Testis (tissue), 5 donors: ENCODE measurements at places on chromosomes 6 and 20.

DNA sequence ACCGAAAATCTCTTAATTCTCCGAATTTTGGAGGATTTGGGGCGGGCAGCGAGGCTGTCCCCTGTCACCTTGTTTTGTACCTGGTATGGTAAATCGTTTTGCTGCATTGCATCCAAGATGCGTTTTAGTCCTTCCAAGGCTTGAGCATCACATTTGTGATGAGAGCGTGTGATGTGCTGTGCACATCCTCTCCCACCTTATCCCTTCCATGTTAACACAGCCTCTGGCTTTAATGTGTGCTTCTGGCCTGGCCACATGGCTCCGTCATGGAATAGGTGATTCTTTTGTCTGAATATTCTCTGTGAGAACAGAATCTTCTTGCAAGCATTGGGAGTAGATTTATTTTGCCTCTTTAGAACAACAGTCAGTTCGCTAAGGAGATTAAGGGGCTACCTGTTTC, 763 bp downstream of the TMEM14A start:
- no peak for DNase-seq

GRCh38 chr6:40806256-40806864, 219.2 kb upstream of the LRFN2 start:
- DNase-seq: no peak

GRCh38 chr6:4848382-4849068, 72.3 kb downstream of the CDYL start:
- no peak for DNase-seq

GRCh38 chr6:112557435-112557834, 210.3 kb downstream of the RFPL4B start:
- DNase-seq: no peak

DNA sequence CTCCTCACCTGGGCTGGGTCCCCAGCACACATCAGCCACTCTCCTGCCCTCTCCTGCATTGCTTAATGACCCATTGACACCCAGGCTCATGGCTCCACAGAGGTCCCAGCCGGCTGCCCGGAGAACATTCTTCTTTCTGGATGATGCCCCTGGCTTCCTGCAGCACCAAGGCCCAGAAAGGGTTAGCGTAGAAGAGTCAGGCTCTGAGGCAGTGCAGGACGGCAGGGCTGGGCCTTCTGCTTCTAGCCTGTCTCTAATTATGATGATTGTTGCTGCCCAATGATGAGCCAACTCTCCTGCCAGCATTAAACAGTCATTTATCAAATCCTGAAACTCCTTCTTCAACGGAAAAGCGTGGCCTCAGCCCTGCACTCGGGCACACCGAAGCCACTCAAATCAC, 66.4 kb downstream of the ZNF217 start:
- DNase-seq: no peak

DNA sequence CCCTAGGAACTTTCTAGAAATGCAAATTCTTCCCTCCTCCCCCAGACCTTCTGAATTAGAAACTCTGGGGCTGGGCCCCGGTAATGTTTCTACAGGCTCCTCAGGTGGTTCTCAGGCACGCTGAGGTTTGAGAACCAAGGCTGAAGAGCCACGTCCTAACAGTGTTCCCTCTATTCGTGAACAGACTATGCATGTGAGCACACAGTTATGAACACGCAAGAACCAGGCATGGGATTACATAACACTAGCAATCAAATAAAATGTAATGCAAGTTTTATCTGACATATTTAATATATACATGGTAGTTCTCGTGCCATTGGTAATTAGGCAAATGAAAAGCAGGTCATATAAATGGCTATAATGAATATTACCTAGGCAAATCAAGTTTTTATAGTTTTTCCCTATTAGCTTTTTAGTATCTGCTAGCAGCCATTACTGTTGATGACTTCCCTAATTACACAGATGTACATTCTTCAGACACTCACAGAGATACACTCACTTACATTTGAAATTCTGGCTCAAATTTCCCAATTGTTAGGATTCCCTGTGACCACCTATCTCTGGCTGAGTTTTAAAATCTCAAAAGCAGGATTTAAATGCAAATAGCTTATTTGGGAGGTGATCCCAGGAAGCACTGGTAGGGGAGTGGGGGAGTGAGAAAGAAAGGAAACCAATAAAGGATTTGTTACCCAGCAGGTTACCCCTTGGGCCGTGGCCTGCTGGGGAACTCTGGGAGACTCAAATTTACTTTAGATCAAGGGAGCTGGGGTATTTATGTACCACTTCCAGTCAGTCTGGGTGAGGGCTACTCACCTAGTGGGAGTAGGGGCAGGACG, 104.1 kb downstream of the TCP11 start:
- no peak for DNase-seq

DNA sequence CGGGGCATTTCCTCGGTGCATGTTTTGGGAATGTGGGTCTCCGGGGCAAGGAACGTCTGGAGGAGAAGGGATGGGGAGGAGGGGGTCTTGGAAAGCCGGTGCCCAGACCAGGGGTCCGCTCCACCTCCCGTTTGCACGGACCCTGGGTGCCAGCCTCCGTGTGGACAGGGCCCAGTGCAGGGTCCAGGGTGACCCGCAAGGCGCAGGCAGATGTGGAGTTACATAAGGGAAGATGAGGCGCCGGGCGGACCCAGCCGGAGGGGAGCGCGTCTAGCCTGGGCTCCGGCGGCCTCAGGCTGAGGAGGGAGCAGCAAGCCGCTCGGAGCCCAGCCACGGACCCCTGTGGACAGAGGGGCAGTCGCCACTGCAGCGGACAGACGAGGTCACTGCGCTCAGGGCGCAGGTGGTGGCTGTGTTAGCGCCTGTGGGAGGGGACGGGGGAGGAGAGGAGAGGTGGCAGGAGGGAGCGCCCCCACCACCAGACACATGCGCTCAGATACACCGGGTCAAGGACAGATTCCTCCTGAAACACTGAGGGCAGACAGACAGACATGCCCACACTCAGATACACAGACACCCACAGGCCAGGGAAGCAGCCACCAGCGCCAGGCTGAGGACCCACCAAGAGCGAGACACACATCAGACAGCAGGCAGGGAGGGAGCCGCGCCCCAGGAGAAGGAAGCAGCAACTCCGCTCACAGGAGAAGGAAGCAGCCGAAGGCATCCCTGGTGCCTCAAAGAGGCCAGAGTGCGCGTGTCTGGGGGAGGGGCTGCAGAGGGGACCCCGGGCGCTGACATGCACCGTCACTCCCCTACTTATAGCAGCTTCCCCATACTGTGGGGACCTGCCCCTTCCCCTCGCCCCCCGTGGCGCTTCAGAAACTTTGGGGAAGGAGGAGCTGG, 839 bp upstream of the HRH3 start:
- DNase-seq: peak; percentile 25

GRCh38 chr20:59340201-59340885, 39.9 kb downstream of the EDN3 start:
- DNase-seq: no peak

DNA sequence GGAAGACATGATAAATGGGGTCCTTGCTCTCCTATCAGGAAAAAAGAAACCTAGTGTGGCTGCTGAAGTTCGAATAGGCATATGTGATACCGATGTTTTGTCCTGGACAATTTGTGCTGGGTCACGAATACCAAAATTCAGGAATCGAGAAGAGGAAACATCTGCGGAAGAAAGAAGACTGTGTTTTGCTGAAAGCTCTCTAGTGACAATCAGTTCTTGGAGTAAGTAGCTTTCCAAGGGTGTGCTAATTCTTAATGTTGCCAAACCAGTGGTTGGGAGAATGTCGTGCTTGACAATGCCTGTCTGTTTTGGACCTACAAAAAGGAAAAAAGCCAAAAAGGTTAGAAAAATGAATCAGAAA, 956.1 kb downstream of the PHF3 start:
- no peak for DNase-seq

DNA sequence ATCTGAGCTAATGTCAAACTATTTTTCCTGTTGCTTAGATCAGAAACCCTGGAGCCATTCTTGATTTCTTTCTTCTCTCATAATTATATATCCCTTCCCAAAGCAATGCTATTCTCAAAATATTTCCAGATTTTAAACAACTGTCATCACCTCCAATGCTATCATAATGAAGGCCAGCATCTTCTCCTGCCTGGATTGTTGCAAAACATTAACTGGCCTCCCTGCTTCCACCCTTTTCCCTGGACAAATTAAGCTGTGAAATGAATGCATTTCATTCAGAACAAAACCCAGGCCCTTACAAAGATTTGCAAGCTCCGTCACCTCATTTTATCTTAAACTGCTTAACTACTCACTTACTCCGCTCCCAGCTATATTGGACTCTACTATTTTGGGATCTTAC, 535.3 kb upstream of the HS3ST5 start:
- no peak for DNase-seq
